ENCODE measurements at places on chromosomes 4 and X. TPM values are rescaled to one million over a fixed set of nuclear protein-coding genes. Genes with fewer than 3 reads are reported as not detected.
A peak's percentile ranks its signal among the peaks of the same experiment; 100 is the strongest.

- DNase-seq = peak; percentile 76
- H3K27me3 ChIP-seq = no peaks in the 10 kb centered on the region
- peaks cover 9% of the 10 kb centered on the region for H3K4me1 ChIP-seq
- H3K27ac ChIP-seq = no peak overlapping the region
- H3K36me3 ChIP-seq = 0 out of 2 replicates have a peak, but pooled peaks cover 2% of the 10 kb centered on the region
- H3K4me3 ChIP-seq = no peak overlapping the region
Measured at GRCh38 chrX:154082396-154083125, 15.0 kb downstream of the MECP2 start.

- H3K36me3 ChIP-seq = no peaks in the 10 kb centered on the region
- H3K27me3 ChIP-seq = no peaks in the 10 kb centered on the region
- no peaks in the 10 kb centered on the region for H3K4me1 ChIP-seq
- H3K4me3 ChIP-seq = no peak overlapping the region
- no peak overlapping the region for H3K27ac ChIP-seq
Measured at GRCh38 chr4:23911675-23912455, 22.0 kb upstream of the PPARGC1A start.

GRCh38 chr4:129037093-129037492, 56.2 kb downstream of the SCLT1 start:
- no peak for DNase-seq
- H3K4me3 ChIP-seq = no peak overlapping the region
- H3K4me1 ChIP-seq = no peaks in the 10 kb centered on the region
- H3K27me3 ChIP-seq = no peaks in the 10 kb centered on the region
- H3K36me3 ChIP-seq = peaks cover 1% of the 10 kb centered on the region
- no peak overlapping the region for H3K27ac ChIP-seq

Gene LDOC1
- 7.2 TPM for total RNA-seq

GRCh38 chr4:11271263-11271662, 157.4 kb downstream of the HS3ST1 start:
- H3K36me3 ChIP-seq = no peaks in the 10 kb centered on the region
- H3K27me3 ChIP-seq = no peaks in the 10 kb centered on the region
- H3K4me3 ChIP-seq = no peak overlapping the region

Gene GBA3
- not detected for total RNA-seq

DNA sequence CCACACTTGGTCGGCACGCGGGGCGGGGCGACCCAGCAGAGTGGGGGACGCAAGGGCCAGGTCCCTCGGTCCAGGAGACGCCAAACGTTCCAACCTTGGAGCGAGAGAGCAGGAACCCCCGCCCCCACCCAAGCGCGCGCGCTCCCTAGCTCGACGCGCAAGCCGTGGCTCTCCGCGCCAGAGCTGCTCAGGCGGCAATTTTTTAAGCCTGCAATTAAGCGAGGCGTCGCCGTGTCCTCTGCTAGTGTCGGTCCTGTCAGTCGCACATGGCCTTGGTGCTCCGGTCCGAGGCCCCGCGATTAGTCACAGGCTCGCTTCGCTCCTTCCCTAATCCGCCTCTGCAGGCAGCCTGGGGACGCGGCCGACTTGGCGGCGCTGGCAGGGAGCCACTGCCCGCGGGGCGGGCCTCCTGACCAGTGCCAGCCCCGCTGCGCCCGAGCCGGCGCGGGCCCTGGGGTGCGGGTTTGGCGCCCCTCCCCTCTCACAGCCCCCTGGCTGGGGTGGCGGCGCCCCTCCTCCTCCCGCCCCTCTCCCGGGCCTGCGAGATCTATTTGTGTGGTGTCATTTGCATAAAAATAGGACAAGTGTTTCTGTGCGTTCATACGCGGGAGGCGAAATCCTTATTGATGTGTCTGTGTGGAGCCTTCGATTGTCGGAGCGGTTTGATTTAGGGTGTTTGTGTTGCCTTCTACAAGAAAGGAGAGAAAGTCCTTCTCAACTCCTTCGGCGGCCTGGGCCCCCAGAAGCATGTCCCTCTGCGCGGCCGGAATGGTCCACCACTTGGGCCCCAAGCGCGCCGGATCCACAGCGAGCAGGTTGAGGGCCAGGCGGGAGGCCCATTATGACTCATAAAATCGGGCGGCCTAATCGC, 9.8 kb upstream of the BCOR start:
- peaks cover 10% of the 10 kb centered on the region for H3K4me1 ChIP-seq
- DNase-seq = no peak
- no peak overlapping the region for H3K4me3 ChIP-seq
- H3K36me3 ChIP-seq = no peaks in the 10 kb centered on the region
- no peak overlapping the region for H3K27ac ChIP-seq

DNA sequence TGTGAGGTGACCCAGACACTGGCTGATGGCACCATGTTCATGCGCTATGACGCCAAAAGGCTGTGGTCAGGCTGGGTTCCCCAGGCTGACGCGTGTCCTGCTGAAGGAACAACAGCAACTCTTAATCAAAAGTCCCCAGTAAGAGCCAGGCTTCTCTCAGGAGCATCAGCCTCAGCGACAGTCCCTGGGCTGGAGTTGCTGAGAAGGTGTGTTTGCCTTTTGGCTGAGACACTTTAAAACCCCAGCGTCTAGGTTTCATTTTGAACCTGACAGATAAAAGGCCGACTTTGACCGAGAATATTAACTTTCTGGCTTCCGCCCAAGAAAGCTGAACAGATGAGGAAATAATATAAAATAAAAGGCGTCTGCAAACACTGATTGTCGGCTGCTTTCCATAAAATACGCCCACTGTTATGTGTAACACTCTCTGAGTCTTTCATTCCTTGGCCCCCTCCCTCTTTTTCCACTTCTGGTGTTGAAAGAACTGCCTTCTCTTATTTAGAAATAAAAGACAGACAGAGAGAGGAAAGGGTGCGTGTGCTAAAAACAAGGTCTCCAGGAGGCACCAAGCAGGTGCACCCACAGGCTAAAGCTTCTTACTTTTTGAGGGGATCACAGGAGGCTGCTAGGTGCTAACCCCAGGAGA, 373.6 kb downstream of the MID1IP1 start:
- no peak for DNase-seq
- no peak overlapping the region for H3K4me3 ChIP-seq
- H3K36me3 ChIP-seq = no peaks in the 10 kb centered on the region
- H3K27ac ChIP-seq = no peak overlapping the region
- no peaks in the 10 kb centered on the region for H3K4me1 ChIP-seq

GRCh38 chr4:171007618-171008390, 805.4 kb upstream of the GALNTL6 start:
- no peaks in the 10 kb centered on the region for H3K36me3 ChIP-seq
- H3K4me3 ChIP-seq = no peak overlapping the region
- H3K27me3 ChIP-seq = no peaks in the 10 kb centered on the region

- H3K4me1 ChIP-seq = no peaks in the 10 kb centered on the region
- no peak overlapping the region for H3K4me3 ChIP-seq
- H3K36me3 ChIP-seq = no peaks in the 10 kb centered on the region
- no peak for DNase-seq
- H3K27ac ChIP-seq = no peak overlapping the region
- H3K27me3 ChIP-seq = no peaks in the 10 kb centered on the region
Measured at GRCh38 chr4:170446782-170447181, 357.0 kb upstream of the AADAT start.

DNA sequence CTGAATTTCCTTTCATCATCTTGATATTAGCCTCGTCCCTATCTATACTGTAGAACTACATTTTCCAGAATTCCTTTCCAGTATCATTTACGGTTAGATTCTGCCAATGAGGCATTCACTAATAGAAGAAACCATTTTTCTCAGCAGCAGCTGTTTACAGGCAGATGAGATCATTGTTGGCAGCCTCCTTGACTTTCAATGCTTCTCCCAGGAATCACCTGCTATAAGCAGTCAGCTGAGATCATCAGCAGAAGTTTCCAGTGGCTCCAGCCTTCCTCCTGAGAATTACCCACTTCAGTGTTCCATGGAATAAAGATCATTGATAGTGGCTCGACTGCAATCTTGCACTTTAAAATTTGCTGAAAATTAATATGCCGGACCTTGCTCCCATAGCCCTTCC, 157.3 kb upstream of the TET2 start:
- H3K4me1 ChIP-seq = no peaks in the 10 kb centered on the region
- no peaks in the 10 kb centered on the region for H3K36me3 ChIP-seq
- no peak overlapping the region for H3K27ac ChIP-seq

DNA sequence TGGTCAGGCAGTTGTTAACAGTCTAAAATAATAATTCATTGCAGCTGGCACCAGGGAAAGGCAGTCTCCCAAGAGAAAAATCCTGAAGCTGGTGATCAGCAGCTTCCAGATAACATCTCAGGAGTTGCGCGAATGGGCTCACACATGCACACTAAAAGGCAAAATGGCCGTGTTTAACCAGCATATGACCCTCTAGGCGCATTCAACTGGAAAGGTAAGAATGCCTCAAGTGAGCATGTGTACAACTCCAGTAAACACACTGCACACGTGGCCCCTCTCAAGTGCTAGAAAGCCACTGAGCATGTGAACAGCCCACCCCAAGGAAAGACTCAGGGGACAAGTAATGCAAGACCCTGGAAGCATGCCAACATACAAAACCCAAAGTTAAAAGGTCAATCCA, 33.1 kb downstream of the STPG2 start:
- no peaks in the 10 kb centered on the region for H3K36me3 ChIP-seq
- no peak overlapping the region for H3K4me3 ChIP-seq
- H3K27ac ChIP-seq = no peak overlapping the region
- H3K4me1 ChIP-seq = no peaks in the 10 kb centered on the region
- no peak for DNase-seq

Gene HADH
- 6.7 TPM for total RNA-seq

DNA sequence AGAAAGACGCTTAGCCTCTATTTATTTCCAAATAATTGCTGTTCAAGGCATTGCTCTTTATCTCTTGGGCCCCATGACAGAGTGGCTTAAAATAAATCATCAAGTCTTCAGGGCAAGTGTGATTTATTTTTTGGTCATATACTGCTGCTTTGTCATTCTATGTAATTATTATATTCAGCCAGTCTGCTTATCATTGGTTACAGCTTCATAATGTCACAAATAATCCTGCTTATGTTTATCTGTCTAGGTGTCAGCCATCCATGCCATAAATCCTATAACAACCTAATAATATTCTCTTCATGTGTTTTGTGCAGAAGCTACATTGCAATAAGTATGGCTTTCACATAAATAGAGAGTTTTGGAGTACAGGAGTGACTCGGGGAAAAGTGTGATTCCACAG, 41.0 kb downstream of the HHIP start:
- no peaks in the 10 kb centered on the region for H3K4me1 ChIP-seq
- no peak overlapping the region for H3K4me3 ChIP-seq
- H3K27ac ChIP-seq = no peak overlapping the region
- no peak for DNase-seq
- no peaks in the 10 kb centered on the region for H3K36me3 ChIP-seq
- H3K27me3 ChIP-seq = no peaks in the 10 kb centered on the region
